NCI-H748 treated with DMSO at 0.1 percent for 48 hours (cell line): ENCODE measurements at places on chromosomes 12 and 14.

DNA sequence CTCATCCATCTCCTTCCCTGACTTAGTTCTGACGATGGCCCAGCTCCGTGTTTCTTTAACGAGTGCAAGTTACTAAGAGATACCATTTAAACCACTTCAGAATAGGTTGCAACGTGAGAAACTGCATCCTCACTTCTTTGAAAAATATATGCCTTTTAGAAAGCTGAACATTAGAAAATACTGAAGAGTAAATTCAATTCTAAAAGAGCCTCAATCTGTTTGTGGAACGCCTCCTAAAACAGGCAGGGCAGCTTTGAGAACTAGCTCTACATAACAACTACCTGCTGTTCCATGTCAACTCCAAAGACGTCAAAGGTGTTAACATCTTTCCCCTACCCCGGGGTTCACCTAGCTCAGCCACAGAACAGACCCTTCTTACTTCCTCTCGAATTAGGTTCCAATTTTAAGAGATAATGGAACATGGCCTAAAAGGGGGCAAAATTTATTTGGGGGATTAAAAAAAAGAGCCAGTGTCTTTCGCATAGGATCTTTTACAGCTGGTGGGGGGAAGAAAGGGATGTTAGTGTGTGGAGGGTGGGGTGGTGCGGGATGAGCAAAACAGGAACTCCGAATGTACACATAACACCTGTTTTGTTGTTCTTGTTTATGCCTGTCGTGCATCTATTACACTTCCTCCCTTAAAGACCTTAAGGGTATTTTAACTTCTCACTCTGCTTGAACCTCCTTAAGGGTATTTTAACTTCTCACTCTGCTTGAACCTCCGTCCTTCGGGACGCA, 3.3 kb downstream of the BHLHE41 start:
- no peak for DNase-seq

DNA sequence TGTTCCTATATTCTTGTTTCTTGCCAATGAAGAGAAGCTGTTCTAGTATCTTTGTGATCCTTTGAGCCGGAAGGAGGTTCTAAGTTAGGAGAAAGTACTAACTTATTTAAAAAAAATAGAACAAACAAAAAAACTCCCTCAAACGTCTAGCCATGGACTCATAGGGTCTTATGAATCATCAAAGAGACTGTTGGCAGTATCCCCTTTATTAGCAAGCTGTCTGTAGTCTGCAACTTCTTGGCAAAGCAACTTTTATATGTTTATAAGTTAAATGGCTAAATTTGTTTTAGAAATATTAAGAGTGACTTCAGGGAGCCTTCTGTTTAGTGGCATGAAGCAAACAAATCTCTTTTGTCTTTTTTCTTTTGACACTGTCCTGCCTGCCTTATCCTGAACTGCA, 291.9 kb downstream of the FUT8 start:
- DNase-seq, result no peak

DNA sequence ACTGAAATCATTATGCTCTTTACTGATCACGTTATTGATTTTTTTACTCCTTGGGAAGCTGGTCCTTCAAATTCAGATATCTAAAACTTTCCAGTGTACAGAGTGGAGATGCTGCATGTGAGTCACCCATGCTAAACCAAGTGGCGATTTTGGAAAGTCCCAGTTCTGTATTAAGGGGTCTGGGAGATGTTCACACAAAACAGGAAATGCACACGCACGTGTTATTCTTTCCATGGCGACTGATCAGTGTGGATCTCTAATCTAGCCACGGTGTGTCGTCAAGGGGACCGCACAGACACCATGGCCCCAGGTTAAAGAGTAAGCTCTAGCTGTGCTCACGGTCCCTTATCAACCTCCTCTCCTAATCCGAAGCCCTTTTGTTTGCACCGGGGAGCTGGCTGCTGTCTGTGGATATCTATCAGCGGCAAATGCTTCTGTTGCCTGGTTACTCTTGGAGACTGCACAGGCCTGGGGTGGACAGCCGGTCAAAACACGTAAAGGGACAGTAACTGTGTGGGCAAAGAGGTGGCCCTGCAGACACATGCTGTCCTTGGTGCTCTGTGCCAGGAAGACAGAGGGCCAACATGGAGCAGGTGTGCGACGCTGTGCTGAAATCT, 96.6 kb downstream of the RIMBP2 start:
- no peak for DNase-seq

DNA sequence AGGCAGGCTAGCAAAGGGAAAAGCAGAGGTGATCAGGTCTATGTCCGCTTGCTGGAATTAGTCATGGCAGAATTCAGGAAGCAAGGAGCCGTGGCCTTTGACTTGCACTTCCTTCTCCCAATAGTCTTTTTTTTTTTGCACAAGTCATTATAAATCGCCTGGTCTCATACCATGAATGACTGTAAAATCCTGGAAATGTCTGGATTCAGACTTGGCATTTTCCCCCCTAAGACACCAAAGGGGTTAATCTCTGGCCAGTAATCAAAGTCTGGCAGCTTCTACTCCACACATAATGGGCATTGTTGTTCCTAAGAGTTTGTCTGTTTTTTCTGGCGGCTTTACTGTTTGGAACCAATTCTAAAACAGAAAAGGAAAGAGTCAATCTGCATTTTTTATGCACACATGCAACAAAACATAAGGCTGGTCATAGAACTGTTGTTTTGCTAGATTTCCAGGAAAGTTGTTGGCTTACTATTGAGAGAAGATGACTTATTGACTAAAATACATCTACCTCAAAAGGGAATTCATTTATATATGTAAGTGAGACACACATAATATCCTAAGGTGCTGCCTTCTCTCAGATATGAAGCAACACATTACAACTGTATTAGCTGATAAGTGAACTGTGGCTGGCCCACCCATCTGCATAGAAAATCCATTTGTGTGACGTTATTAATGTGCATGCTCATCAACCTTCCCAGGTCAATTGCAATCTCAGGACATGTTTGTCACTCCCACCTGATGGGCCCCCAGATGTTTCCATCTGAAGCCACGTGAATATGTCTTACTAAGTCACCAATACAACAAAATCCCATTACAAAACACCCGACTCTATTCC, 157.3 kb downstream of the BTG1 start:
- DNase-seq, result no peak

- no peak for DNase-seq
These were observed 80.4 kb downstream of the LIN7A start for GRCh38 chr12:80857311-80857710.

DNA sequence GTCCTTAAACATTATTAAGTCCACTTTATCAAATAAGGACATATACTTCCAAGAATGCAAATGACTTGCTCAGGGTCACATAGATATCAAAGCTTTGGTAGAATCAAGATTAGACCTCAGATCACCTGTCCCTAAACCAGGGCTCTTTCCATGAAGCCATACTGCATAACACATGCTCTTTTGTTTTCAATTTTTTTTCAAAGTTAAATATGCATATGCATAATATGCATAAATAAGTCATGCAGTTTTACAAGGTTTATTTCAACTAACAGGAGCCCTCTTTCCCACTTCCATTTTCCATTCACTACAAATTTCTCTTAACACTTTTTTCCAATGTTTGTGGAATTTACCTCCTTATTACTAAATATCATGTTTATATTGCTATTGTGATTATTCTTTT, 53.1 kb downstream of the SIX1 start:
- DNase-seq, result no peak

GRCh38 chr14:94000267-94000666, 3.2 kb downstream of the CCDC197 start:
- no peak for DNase-seq

DNA sequence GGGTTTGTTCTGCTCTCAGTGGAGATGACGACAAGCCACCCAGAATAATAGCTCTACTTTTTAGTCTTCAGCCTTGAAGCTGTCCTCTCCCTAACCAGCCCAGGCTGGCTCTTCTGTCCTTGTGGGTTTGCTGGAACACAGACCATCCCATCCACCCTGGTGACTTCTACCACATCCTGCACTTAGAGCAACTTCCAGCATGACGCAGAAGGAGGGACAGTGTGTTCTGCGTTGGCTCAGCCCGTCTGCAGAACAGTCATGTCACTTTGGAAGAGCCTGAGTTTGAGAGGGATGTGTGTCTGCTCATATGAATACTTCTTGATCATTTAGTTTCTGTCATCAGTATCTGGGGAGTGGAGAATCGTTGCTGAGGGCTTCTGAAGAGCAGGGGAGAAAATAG, 198.0 kb downstream of the CACNA1C start:
- no peak for DNase-seq
